Stimulated activated CD8-positive, alpha-beta memory T cell treated with anti-CD3 and anti-CD28 coated beads, Interleukin-4, amount 100 ng/mL, for 4 hours (primary cell): ENCODE measurements at places on chromosomes 4 and X.
A peak's percentile ranks its signal among the peaks of the same experiment; 100 is the strongest.

- no peak for DNase-seq
Measured at GRCh38 chr4:181470306-181470705, 772.9 kb upstream of the TENM3 start.

DNA sequence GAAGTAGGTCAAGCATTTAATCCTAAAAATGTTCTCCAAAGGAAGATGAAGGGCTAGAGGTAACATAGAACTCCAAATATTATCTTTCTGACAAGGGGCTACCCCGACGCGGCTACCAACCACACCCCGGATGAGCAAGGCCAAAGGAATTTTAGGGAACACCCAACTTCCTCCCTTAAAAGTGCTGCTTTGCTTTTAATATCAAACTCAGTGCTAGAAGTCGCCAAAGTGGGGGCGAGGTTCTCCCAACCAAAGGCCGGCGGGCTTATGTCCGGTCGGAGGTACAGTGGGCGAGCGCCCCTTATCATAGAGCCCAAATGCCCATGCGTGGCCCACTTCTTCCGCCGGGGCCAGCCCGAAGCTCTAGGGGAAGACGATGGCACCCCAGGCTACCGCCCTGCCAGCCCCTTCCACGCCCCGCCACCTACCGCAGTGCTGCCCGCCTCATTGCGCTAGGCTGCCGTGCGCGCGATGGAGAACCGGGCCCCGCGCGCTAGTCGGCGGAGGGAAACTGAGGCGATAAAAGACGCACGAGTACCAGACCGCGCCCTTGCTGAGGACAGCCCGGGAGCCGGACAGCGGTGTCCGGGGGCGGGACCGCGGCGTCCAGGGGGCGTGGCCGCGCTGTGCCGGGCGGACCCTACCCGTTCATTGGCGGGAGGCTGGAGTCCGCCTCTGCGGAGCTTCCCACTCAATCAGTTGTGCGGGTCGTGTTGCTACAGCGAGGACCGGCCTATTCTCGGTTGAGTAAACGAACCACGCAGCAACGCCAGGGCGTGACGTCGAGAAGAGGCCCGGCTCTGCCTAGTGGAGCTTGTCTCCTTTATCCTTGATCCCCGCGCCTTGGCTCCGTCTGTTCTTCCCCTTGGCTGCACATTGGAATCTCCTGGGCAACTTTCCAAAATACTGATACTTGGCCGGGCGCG lies at the start of gene ACOT9:
TSS of gene ACOT9 (minus strand) at position 580 of the 926 bp plus-strand sequence. CDS start at position 448, 132 bp downstream.
- peak; percentile 47 for DNase-seq

DNA sequence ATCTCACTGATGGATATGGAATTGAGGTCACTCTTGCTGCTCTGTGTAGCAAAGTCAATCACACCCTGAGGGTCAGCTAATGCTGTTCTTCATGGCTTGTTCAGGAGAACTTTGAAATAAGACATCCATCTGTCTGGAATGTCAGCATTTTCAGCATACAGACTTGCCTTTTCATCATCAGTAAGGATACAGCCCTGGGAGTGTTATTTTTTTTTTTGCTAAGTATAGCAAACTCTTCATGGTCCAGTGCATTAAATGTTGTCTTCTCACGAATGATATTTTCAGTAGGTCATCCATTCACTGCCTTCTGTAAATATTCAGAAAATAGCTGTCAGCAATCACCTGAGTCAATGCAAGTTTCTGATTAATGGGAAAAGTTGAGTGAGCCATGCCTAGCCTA lies 268.8 kb upstream of the SMIM31 start:
- DNase-seq, result no peak

- no peak for DNase-seq
Measured at GRCh38 chr4:151888367-151888866, 127.6 kb upstream of the GATB start.

GRCh38 chr4:46986922-46987638 lies 6.3 kb downstream of the GABRA4 start:
- DNase-seq, result no peak

- no peak for DNase-seq
Measured at GRCh38 chrX:101057093-101057714, 5.3 kb upstream of the TRMT2B start.

DNA sequence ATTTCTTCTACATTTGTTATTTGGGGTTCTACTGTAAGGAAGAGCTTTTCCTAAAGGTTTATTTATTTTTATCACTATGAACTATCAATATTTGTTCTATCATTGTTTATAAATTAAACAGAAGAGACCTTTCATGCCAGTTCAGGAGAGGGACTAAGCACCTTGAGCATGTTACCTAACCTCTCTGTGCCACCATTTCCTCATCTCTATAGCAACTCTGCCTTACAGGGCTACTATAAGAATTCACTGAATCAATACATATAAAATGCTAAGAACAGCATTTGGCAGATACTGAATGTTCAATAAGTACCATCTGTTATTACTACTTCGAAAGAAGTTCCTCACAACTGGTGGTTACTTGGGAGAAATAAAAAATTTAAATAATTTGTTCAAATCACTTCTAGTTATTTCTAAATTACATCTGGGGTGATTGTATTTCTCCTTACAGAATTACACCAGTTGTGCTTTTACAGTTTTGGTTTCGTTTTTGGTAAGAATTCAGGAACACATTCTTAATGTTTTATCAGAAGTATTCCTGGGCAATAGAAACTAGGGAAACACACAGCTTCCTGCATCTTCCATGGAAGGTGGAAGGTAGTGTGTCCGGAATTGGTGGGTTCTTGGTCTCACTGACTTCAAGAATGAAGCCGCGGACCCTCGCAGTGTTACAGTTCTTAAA lies 32.9 kb downstream of the EREG start:
- DNase-seq, result no peak

DNA sequence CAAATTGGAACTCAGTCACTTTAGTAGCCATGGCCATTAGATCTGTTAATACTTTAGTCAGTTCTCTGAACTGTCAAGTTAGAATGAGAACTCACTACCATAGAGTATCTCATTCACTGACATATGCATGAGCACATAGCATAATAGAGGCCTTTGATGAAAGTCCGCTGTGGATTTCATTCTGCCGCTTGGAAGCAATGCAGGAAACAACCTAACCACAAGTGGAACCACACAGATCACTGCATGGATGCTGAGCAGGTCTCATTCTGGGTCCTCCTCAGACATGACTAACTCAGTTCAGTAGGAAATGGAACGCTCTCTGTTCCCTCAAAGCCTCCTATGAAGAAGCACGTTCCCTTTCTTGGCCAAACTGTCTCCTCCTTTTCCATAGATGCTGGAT lies 1624.8 kb upstream of the TENM3 start:
- no peak for DNase-seq

DNA sequence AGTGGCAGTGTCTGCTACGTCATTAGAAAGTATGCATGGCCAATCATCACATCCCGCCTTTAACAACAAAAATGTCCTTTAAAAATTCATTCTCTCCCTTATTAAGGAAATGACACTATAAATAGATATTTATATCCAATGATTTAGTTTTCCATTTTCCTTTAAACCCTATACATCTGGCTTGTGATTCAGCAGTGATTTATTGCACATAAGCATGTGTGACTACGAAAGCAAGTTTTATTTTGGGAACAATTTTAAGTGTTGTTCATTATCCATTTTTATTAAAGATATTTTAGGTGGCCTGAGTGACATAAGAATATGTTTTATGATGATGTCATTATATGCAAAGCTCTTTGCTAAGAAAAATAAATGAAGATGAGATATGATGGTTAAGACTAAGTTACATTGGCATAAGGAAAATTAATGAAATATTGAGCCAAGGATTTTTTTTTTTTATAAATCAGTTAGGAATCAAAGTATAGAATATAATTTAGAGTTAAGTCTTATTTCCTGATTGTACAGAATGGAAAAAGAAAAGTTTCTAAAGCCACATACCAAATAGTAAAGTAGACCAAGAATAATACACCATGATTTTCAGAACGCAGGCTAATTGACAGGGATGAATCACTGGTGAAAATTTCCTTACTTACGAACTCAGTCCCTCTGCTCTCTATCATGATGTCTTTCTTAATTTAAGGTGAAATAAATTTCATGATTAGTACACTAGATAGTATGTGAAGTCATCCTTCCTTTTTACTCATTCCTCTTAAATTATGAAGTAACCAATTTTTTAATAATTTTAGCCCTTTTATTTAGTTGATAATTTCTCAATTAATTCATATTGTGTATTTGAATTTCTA lies 822.4 kb downstream of the FAT4 start:
- no peak for DNase-seq

- DNase-seq, result no peak
Measured at GRCh38 chr4:123455360-123455759, 58.8 kb downstream of the SPRY1 start.

DNA sequence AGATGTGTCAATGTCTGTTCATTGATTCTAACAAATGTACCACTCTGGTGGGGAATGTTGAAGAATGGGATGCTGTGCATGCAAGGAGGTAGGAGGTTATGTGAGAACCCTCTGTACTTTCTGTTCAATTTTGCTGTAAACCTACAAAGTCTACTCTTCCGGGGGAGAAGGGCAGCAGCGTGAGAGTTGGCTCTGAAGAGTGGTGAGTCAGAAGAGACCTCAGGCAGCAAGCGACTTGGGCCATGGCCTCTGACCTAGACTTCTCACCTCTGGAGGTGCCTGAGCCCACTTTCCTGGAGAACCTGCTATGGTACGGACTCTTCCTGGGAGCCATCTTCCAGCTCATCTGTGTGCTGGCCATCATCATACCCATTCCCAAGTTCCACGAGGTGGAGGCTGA lies 26.7 kb downstream of the MANBA start:
- DNase-seq, result no peak

DNA sequence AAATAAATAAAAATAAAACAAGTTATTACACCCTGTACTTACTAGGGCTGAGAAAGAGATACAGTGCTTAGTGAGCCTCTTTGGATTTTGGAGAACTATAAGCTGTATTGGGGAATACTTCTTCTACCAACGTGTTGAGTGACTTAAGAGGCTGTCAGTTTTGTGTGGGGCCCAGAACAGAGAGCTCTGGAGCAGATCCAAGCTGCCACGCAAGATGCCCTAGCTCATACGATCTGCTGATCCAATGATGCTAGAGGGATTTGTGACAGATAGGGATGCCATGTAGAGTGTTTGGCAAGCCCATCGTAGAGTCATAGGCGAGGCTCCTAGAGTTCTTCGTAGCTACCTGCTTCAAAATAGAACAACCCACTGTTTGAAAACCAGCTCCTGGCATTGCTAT lies 60.3 kb upstream of the KLF3 start:
- no peak for DNase-seq

GRCh38 chr4:17577665-17578481 lies 875 bp downstream of the LAP3 start:
- DNase-seq, result no peak

- DNase-seq, result no peak
Measured at GRCh38 chrX:29858714-29859113, 356.6 kb upstream of the MAGEB2 start.

DNA sequence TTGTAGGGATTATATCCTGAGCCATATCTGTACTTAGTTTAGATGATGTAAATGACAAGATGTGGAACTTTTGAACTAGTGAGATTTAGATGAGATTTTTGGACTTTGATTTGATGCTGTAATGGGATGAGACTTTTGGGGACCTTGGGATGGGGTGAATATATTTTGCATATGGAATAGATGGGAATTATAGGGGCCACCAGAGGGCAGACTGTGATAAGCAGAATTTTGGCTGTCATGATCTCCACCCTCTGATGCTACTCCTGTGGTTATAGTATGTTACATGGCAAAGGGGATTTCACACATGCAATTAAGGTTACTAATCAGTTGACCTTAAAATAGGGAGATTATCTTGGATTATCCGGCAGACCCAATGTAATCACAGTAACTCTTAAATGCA lies 214.0 kb upstream of the NHS start:
- no peak for DNase-seq

DNA sequence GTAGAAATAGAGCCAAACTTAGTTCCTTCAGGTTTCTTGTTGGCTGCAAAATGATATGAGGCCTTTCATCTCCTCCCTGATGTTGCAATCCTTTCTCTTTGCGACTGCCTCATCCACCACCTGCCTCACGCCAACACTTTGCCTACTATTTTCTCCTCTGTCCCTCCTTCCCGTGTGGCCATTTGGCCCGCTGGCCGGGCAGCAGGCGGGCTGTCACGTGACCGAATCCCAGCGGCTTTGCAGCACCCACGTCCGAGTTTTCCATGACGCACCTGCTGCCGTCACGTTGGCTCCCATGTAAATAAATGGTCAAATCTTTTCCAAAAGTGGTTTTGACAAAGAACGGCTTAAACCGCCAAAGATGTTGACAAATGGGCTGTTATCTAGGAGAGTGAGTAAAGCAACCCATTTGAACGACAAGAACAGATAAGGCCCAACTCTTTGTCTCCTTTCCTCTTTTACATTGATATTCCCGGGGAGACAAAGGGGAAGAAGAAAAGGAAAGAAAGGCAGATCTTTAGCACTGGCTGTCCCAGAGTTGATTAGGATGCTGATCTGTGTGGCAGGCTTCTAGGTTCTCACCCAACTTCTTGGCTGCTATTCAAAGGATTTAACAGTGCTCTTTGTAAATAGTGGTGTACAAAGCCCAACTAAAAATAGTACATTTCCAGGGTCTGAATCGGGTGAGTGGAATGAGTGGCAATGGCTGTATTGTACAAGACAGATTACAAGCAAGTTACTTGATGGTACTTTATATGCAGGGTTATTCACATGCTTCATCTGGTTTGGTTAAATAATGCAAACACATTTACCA lies 174.2 kb upstream of the JADE1 start:
- DNase-seq, result no peak

GRCh38 chr4:16448241-16448840 lies 222.1 kb upstream of the TAPT1 start:
- DNase-seq, result no peak

DNA sequence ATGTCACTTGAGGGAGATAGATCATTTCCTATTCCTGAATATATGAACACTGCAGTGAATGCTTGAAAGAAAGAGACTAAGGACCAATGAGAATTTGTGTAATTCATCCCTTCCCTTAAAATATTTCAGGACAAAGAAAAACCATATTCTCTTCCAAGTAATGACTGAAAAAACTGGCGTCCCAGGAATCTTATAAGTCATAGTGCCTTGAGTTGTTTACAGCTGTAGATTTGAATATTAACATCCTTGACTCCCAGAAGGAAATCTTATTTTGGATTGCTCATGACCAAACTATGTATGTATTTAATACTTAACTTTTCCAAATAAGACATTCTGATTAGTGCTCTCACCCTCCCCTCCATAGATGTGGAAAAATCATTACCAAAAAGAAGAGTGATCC lies 55.5 kb downstream of the CLDN22 start:
- no peak for DNase-seq

- no peak for DNase-seq
Measured at GRCh38 chr4:186148336-186148975, 42.9 kb upstream of the CYP4V2 start.

GRCh38 chrX:43644124-43644701 lies 11.9 kb upstream of the MAOA start:
- DNase-seq, result no peak
